D341Med (cell line): ENCODE measurements at places on chromosomes 3 and 15.

DNA sequence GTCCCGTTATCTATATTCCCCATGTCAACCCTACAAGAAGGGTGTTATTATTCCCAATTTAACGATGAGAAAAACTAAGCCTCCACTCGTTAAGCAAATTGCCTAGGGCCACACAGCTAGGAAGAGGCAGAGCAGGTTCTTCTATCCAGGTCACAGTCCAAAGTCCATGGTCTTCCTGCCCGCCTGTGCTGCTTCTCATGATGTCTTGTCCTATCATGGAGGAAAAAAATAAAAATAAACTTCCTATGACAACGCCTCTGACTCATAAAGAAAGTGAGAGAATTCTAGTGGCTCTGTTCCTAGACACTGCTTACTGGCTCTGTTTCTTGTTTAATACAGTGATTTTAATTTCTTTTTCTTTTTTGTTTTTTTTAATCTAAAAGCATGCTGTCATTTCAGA is 9.7 kb downstream of the COL8A1 start:
- no peak for DNase-seq

DNA sequence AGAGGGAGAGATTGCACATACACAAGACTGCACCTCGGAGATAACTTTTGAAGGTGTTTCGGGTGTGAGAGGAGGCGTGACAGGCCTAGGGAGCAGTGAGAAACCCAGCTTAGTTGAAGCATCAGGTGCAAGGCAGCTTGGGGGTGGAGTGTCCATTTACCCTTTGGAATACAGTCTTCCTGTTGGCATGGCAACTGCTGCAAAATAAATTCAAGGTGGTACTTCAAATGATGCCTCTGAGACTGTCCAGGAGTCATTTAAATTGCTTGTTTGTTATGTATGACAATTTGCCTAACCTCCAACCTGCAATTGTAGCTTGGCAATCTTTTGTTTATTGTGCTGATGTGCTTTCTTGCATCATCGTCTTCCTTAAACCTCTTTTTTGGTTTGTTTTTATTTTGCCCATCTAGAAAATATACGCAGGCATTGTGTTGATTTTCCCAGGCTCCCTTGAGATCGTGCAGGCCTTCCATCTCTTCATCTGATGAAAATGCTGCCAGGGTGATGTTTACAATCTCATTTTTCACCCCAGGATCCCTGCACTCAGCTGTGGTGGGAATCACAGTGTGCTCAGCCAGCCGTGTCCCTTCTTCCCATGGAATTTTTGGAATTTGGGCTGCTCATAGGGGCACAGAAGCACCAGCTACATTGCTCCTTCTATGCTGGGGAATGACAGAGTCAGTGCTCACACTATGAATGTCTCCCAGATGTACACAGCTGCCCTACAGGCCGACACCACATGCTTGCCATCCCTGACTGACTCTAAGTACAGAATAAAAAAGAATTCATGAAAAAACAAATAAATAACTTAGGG is 583.1 kb upstream of the CFAP20DC start:
- no peak for DNase-seq

- DNase-seq, result no peak
Observed at GRCh38 chr3:114374433-114374990, 80.7 kb downstream of the TIGIT start.

DNA sequence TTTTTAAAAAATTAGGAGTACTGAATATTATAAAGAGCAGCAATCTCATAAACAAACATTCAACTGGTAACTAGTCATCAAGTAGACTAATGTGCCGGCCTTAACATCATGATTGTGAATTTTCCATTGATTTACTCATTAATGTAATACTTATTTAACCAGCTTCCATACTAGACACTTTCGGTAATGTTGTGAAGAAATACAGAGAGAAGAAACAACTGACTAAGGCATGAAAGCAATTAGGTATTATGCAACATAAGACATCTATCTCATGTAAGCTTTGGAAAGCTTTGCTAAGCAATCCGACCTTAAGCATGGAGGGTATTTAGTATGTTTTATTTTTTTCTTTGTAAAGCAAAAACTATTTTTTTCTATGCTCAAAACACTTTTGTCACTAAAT is 108.0 kb downstream of the IL1RAP start:
- DNase-seq, result no peak

- DNase-seq, result no peak
Observed at GRCh38 chr3:15309662-15310335, 22.6 kb downstream of the SH3BP5 start.

- DNase-seq, result no peak
Observed at GRCh38 chr3:143326983-143327778, 207.6 kb downstream of the CHST2 start.

DNA sequence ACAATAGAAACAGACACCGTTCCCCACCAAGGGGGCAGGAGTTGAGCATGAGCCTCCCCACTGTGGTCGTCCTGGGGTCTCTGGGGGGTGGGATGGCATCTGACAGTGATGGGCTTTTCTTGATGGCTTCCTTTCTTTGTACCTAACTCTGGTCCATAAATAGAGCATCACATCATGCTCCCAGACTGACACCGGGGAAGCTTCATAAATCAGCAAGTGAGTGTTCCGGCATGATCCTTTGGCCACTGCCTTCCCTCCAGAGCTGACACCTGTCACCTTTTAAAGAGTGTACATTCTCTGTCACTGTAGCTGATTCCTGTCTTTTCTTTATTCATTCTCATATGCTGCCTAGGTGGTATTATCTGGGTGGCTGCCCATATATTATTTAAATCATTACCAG is 129.9 kb downstream of the ROBO2 start:
- no peak for DNase-seq

GRCh38 chr3:99484871-99485270 is 153.5 kb upstream of the COL8A1 start:
- DNase-seq, result no peak

DNA sequence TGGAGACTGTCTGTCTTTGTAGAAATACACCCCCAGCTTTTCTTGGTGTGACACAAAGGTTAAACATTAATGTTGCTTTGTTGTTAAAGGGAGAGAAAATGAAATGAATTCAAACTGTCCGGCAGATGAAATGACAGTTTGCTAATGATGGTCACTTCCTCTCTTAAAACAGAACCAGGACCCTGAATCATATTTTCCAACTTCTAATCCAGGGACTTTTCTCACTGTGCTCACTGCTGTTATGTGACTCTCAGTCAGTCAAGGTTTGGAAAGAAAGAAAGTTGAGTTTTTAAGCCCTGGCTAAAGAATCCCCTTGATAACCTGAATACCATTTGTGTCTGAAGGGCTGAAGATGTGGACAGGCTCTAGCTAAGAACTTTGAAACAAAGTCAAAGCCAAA is 215.8 kb downstream of the AGBL1 start:
- no peak for DNase-seq

- DNase-seq, result no peak
Observed at GRCh38 chr3:37519661-37520060, 342.0 kb upstream of the CTDSPL start.

- peak; percentile 87 for DNase-seq
Observed at GRCh38 chr15:77525400-77525811, 104.7 kb downstream of the HMG20A start.

DNA sequence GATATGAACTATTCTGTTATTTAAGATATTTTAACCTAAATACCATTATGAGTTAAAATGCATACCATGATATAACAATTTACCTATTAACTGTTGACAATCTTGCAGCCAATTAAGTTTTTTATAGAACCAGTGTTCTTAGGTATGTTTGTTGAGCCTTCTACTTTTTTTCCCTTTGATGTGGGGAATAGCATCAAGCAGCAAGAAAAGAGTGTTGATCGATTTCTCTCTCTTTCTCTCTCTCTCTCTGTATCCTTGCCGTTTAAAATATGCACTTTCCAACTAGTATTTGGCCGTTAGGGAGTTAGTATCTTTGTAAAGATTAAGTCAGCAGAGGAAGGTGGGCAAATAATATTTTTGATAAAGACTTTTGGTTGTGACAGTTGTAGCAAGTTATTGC is 5.9 kb downstream of the CHD2 start:
- no peak for DNase-seq

- DNase-seq, result no peak
Observed at GRCh38 chr3:58606693-58607092, 29.5 kb upstream of the FAM107A start.

DNA sequence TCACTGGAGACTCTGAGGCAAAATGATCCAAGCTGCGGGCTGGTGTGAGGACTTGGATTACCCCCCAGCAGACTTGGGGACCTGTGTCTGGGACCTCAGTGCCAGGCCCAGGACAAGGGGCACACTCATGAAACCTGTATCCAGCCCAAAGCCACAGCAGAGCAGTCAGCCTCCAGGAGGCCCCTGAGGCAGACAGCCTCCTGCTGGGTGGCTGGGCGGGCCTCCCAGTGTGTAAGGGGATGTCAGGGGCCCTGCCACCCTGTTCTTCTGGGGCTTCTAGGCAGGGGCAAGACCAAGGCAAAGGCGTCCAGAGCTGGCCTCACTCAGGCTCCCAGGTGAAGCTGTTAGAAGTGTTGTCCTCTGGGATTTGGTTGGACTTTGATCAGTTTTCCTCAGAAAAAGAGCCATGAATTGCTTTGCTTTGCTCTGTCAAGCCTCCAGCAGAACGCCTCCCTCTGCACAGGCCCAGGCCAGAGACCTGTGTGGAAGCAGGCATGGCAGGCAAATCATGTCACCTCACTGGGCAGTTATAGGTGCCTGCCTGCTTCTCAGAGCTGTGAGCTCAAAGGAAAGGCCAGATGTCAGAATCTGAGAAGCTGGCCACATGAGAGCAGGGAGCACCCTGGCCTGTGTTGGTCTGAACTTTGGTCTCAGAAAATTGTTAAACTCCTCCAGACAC is 77.4 kb downstream of the SMAD6 start:
- DNase-seq, result no peak

GRCh38 chr3:82587174-82587573 is 825.7 kb upstream of the GBE1 start:
- DNase-seq, result no peak

- DNase-seq, result no peak
Observed at GRCh38 chr3:71858503-71859122, 73.7 kb upstream of the PROK2 start.

DNA sequence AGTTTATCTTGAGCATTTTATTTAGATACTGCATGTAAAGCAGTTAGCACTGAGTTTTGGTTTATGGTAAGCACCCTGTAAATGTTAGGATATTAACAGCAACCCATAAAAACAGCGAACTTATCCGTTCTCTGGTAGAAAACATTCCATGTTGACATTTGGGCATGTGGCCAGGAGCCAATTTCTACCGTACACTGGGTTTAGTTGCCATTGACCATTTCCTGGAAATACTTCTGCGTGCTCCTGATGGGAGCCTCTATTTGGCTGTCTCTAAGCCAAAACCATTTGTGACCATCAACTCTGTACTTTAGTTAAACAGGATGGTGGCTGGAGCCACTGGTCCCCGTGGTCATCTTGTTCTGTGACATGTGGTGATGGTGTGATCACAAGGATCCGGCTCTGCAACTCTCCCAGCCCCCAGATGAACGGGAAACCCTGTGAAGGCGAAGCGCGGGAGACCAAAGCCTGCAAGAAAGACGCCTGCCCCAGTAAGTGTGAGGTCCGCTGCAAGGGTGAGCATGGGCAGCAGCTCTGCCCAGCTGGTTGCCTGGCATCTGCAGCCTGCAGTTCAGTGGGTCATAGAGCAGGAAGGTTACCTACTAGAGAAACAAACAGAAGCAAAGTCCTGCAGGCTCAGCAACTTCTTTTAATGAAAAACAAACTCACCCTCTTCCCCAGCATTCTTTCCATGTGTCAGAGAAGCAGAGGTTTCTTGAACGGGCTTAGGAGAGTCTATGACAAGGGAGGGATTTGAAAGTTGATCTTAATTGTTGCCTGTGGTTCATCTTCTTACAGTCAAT is 7.1 kb downstream of the THBS1 start:
- no peak for DNase-seq

- no peak for DNase-seq
Observed at GRCh38 chr15:48981941-48982340, 18.2 kb upstream of the SHC4 start.

DNA sequence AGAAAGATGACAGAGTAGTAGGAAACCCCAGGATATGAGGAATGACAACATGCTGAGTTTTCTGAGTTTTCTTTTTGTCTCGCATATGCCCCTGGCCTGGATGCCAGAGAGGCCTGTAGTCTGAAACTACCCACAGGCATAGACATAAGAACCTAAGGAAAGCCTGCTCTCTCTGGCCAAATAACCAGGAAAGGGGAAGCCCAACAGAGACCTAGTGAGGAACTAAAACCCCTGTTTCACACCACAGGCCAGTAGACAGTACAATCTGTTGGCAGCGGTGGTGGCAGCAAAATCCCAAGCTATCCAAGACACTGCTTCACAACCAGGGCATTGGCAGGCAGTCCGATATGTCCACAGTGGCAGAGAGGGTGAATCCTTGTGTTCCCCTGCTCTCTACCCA is 55.0 kb upstream of the DCP1A start:
- DNase-seq, result no peak

DNA sequence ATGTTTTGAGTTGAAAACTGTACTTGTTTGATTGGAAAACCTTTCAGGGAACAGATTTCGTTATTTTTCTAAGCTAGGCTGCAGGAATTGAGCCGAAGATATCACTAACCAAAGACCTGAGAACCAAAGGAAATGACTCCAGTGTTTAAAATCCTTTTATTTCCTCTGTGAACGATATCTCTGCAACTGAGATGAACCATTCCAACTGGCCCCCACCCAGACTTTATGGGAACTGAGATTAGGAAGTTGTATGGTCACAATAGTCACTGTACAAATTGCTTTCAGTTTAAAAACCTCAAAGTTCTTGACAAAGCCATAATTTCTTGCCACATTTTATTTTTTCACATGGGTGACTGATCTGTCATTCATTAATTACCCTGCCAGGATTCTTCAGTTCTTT is 232.4 kb downstream of the RBMS3 start:
- DNase-seq, result no peak

- no peak for DNase-seq
Observed at GRCh38 chr15:65752151-65752700, 39.9 kb downstream of the DENND4A start.

GRCh38 chr3:119647843-119648575 is 12.4 kb downstream of the POPDC2 start:
- no peak for DNase-seq

DNA sequence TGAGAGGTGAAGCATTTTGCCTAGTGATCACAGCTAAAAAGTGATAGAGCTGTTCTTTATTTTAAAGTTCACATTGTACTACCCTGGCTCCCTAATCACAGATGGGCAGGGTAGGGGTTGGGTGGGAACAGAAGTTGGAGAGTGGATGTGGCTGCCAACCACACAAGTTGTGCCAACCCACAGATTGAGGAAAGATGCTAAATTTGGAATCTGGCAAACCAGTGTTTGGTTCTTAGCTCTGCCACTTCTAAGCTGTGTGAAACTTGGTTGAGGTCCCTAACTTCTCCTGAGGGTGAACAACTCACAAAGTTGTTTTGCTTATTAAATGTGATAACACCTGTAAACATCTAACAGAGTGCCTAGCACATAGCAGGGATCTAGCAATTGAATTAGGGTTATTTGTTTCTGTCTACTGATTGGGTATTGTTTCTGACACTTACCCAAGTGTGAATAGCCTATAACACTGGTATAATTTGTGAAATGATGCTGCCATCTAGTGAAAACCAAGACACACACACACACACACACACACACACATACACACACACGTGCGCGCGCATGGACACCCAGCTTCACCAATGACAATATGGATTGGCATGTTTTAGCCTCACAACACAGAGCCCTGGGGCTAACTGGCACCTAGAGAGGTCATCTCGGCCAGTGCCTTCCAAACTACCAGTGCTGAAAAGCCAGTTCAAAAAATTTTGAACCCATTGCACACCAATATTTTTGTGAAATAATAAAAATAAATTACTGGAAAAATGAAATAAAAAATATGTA is 25.3 kb downstream of the ADGRG7 start:
- peak; percentile 55 for DNase-seq

- no peak for DNase-seq
Observed at GRCh38 chr3:55639896-55640765, 153.0 kb upstream of the WNT5A start.

GRCh38 chr15:69834761-69835160 is 263.0 kb downstream of the TLE3 start:
- DNase-seq, result no peak
